ENCODE measurements at places on chromosomes 3 and 15. TPM values are rescaled to one million over a fixed set of nuclear protein-coding genes. Genes with fewer than 3 reads are reported as not detected.

The RPP25 gene
- 1.7 TPM for total RNA-seq

The TIGIT gene
- 0.45 TPM for total RNA-seq

The USP8 gene
- total RNA-seq = 37.3 TPM

The ZMAT3 gene
- total RNA-seq = 15.1 TPM

The ABI3BP gene
- 2.7 TPM for total RNA-seq

The PLS1 gene
- total RNA-seq = 2.5 TPM

The IL17RB gene
- total RNA-seq = 14.2 TPM

The SERPINI2 gene
- total RNA-seq = 10.1 TPM

The MCTP2 gene
- total RNA-seq = 0.64 TPM

The PCSK6 gene
- total RNA-seq = 23.0 TPM

The FMN1 gene
- 1.8 TPM for total RNA-seq

The STX19 gene
- not detected for total RNA-seq

The PRTG gene
- total RNA-seq = 28.8 TPM

The PTX3 gene
- total RNA-seq = 4.7 TPM

The MEGF11 gene
- 14.0 TPM for total RNA-seq

The GRAMD2A gene
- 0.36 TPM for total RNA-seq

The MUC20 gene
- total RNA-seq = 4.3 TPM

The XCR1 gene
- not detected for total RNA-seq

The CHDH gene
- total RNA-seq = 4.5 TPM

The BBS4 gene
- total RNA-seq = 55.5 TPM

The SLC25A20 gene
- 6.5 TPM for total RNA-seq

The PLSCR2 gene
- total RNA-seq = not detected

The METTL6 gene
- 57.2 TPM for total RNA-seq

The FGF12 gene
- 39.9 TPM for total RNA-seq

The GP5 gene
- total RNA-seq = 0.09 TPM

The SHF gene
- 82.7 TPM for total RNA-seq

The ATP1B3 gene
- 43.1 TPM for total RNA-seq

The GOLGA8Q gene
- 1.6 TPM for total RNA-seq

The CCR9 gene
- not detected for total RNA-seq

The GPR171 gene
- not detected for total RNA-seq

The DPPA4 gene
- 4.6 TPM for total RNA-seq

The GP9 gene
- total RNA-seq = not detected

The PPP1R14D gene
- not detected for total RNA-seq

The FRMD5 gene
- total RNA-seq = 27.9 TPM

The C2CD4B gene
- total RNA-seq = 2.0 TPM

The PYGO1 gene
- 55.6 TPM for total RNA-seq

The CKMT1B gene
- 10.3 TPM for total RNA-seq

The USP13 gene
- total RNA-seq = 13.8 TPM

The CAND2 gene
- total RNA-seq = 18.2 TPM

The TLE3 gene
- 59.3 TPM for total RNA-seq

The ZBTB20 gene
- total RNA-seq = 84.3 TPM

The DBR1 gene
- total RNA-seq = 24.0 TPM

The DAZL gene
- total RNA-seq = 0.09 TPM

The NOX5 gene
- 0.09 TPM for total RNA-seq

The GOLGB1 gene
- total RNA-seq = 35.0 TPM

The CNTN3 gene
- total RNA-seq = 16.2 TPM

The PAQR5 gene
- 0.82 TPM for total RNA-seq

The SOX14 gene
- 0.73 TPM for total RNA-seq

The CCDC12 gene
- 23.0 TPM for total RNA-seq

The TEX55 gene
- total RNA-seq = not detected

The SNX22 gene
- 8.3 TPM for total RNA-seq

The CCDC33 gene
- total RNA-seq = 0.27 TPM

The C3orf49 gene
- not detected for total RNA-seq

The ALS2CL gene
- total RNA-seq = 3.2 TPM

The FHIT gene
- 5.4 TPM for total RNA-seq

The SIN3A gene
- total RNA-seq = 46.0 TPM

Data from cerebellum (tissue), 4 donors.